KG1 (cell line): ENCODE measurements at places on chromosomes 5 and 9.
A peak's percentile ranks its signal among the peaks of the same experiment; 100 is the strongest.

- DNase-seq = no peak
Observed at GRCh38 chr5:113519412-113519811, 5.9 kb downstream of the YTHDC2 start.

DNA sequence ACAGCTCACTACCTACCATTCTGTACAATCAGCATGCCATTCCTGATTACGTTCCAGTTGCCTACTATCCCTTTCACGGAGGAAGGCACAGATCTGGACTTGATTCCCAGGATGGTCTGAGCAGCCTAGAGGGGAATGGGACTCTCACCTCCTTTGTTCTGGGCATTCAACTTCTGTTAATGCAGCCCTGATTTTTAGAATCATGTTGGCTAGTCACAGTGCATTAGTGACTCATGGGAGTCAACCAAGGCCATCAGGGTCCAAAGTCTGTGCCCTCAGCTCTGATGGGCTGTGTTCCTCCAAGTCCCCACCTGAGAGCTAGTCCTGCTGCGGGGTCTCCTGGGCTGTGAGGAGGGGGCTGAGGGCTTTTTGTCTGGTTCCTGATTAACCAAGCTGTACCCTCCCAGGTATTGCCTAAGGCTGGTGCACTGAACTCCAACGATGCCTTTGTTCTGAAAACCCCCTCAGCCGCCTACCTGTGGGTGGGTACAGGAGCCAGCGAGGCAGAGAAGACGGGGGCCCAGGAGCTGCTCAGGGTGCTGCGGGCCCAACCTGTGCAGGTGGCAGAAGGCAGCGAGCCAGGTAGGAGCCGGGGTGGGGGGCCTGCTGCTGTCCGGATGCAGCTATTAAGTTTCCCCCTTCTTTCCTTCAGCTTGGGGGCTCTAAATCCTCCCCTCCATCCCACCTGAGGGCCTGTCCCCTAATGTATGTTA, 43.0 kb downstream of the STOM start:
- no peak for DNase-seq

DNA sequence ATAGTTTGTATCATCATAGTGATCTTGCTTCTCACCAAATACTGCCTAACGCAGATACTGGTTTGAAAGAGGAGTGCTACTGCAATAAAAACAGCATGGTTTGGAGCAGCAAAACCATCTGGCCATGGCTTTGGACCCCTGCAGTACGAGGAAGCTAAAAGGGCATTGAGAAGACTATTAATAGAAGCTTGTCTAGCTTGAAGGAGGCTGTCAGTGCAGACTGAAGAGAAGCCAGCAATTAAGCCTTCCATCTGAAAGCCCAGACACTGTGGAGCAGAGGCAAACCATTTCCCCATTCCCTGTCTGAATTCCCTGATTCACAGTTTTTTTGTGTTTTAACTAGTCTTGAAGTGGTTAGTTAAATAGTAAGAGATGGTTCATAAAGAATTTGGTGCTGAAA, 281.6 kb downstream of the PTPRD start:
- no peak for DNase-seq

- DNase-seq = no peak
Observed at GRCh38 chr9:136982232-136983051, at the start of gene LCNL1. Gene LCNL1, plus strand, starts transcription at chr9:136982993. Its CDS starts 594 bp downstream, at chr9:136983587.

GRCh38 chr5:171518916-171519315, 99.5 kb downstream of the FGF18 start:
- DNase-seq = no peak

GRCh38 chr5:128009403-128009802, 74.2 kb upstream of the SLC12A2 start:
- no peak for DNase-seq

DNA sequence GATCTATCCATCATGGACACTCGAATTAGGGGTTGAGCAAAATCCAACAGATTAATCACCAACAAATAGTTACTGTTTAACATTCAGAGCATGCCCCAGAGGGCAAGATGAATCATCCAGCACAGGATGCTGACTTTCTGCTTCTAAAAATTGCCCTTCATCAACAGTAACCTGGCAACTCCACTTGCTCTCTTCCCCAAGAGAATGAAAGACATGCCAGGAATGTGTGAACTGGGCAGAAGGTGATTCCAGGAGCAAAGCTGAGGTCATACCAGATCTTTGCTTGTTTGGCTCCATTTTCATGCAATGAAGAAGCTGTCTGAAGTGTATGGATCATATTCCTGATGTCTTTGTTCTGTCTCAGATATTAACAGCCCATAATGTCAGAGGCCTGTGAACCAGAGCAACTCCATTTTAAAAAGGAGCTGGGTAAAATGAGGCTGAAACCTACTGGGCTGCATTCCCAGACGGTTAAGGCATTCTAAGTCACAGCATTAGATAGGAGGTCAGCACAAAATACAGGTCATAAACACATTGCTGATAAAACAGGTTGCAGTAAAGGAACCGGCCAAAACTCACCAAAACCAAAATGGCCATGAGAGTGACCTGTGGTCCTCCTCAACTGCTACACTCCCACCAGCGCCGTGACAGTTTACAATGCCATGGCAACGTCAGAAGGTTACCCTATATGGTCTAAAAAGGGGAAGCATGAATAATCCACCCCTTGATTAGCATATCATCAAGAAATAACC, 2.5 kb upstream of the ZNF367 start:
- DNase-seq = peak; percentile 21

- DNase-seq = no peak
Observed at GRCh38 chr5:138753794-138754698, 821 bp downstream of the CTNNA1 start.

- no peak for DNase-seq
Observed at GRCh38 chr9:23850242-23850689, 24.2 kb upstream of the ELAVL2 start.

DNA sequence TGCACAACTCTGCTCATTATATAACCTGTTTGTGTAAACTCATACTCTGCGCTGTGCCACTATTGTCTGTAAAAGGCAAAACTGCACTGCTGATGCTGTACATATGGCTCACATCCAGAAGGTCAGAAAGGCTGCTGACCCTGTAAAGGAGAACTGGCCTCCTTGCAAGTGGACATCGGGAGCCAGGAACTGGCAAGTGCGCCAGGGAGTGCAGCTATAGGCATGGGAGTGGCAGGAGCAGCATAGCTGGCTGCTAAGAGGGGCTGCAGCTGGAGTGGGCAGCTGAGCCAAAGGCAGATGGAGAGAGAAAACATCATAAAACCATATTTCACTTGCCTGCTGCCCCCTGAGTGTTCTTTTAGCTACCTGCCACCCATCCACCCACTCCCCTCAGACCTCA, 2183.4 kb upstream of the ACO1 start:
- DNase-seq = no peak

DNA sequence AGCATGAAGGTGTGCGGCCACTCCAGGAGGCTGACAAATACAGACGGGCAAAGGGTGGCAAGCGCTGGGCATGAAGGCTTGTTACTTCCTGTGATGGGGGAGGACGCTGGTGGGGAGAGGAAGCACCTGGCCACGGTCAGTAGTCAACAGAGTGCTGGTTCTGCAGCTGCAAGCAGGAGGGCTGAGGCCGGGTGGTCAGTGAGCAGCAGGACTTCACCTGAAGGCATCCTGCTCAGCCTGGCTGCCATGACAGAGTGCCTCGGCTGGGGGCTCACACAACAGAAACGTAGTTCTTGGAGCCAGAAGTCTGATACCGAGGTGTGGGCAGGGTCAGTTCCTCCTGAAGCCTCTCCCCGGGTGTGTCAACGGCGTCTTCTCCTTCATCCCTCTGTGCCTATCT, 118.6 kb upstream of the IRX4 start:
- no peak for DNase-seq

DNA sequence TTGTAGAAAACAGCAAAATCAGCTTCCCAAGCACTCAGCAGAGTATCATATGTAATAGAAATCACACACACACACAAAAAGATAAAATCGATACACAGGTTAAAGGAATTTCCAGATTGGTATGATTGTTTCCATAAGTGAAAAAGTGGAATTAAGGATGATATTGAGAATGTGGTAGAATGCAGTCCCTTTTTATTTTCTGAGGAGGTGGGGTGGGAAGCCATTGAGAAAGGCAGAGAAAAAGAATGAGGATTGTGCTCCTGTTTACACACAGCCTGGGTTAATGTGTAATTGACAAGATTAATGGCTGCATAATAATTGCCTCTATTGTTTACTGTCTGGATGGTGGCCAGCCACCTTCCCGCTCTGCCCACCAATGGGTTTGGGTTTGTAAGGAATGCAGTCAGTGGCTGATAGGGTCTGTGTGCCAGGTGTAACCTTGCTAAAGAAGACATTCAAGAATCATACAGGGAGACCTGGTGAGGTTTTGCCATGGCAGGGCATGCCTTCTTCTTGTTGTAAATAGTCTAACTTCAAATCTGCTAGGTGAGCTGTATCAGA, 177.2 kb upstream of the MAP3K1 start:
- DNase-seq = no peak

DNA sequence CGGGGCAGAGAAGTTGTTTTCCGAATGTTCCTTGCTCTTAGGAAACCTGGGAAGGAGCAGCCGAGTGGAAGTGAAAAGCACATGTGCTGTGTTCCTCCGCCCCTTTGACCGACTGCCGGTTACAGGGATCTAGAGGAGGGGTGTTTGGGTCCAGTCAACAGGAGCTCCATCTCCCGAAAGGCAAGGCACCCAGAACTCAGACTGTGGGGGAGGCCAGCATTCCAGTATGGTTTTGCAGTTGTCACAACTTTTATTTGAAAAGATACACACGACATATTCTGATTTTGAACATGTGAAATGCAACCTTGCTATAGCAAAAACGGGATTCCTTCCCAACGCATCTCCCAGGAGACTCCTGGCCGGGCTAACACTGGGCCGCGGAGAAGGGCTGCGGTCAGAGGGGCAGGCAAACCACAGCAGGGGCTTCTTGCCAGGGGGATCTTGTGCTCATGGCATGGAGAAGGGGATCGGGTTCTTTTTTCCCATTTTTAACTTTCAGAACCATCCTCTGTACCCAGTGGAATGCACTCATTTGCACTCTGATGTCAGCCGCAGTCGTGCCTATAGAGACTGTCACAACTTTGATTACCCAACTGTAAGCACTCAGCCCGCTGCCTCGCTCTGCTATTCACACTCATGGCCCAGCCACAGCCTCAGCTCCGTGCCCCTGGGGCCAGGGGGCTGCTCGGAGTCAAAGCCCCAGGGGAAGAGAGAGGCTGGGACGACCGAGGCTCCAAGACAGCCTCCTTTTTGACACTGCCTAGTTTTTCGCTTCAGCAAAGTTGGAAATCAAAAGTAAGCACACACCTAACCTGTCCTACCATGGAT, 3.9 kb downstream of the QRFP start:
- DNase-seq = no peak

GRCh38 chr9:133516961-133517350, 7.8 kb downstream of the MYMK start:
- no peak for DNase-seq

- no peak for DNase-seq
Observed at GRCh38 chr9:89751079-89751825, 146.4 kb downstream of the GADD45G start.

GRCh38 chr9:102038006-102038405, 299.6 kb upstream of the GRIN3A start:
- DNase-seq = no peak

- no peak for DNase-seq
Observed at GRCh38 chr9:19156805-19157204, 29.5 kb upstream of the PLIN2 start.

DNA sequence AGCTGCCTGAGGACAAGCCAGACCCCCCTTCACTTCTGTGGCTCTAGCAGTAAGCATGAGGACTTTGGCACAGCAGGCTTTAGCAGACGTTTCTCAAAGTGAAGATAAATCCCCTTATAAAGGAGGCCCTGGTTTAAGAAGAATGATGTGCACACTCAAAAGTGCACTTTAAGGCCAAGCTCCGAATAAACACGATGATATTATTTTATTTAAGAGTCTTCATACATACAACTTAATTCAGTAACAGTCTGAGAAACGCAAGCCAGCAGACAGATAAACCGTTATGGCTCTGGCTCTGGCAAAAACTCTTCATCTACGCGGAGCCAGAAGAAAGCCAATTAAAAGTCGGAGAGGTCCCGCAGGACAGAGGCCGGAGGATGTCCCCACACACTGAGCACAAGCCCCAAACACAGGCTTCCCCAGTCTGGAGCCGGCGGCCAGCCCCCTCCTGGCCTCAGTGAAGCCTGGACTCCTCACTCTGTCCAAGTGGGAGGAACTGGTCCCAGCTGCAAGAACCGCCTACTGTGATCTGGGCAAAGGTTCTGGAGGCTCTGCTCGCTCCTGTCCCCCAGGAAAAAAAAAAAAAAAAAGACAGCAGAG, 44.6 kb downstream of the ADAMTS2 start:
- no peak for DNase-seq

- DNase-seq = no peak
Observed at GRCh38 chr9:98989036-98990000, 45.6 kb downstream of the COL15A1 start.

DNA sequence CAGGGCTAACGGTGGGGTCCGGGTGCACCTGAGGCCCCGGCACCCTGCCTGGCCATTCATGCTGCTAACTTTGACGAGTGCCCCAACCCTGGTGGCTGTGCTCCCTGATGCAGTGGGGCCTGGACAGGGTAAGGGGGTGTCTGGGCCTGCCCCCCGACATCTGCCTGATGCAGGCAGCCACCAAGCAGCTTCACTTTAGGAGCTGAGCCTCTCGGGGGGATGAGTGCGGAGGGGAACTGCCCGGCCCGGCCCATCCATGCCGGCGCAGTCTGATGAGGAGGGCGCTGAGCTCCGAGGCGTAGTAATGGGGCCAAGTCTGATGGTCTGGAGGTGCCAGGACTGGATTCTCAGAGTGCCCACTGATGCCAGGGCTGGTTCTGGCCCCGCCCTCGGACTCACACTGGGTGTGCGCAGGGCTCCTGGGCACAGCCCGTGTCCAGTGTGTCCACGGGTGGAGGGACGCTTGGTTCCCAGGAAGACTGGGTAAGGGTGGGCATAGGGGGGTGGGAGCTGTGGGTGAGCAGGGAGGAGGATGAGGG, 16.5 kb downstream of the DNLZ start:
- DNase-seq = no peak

DNA sequence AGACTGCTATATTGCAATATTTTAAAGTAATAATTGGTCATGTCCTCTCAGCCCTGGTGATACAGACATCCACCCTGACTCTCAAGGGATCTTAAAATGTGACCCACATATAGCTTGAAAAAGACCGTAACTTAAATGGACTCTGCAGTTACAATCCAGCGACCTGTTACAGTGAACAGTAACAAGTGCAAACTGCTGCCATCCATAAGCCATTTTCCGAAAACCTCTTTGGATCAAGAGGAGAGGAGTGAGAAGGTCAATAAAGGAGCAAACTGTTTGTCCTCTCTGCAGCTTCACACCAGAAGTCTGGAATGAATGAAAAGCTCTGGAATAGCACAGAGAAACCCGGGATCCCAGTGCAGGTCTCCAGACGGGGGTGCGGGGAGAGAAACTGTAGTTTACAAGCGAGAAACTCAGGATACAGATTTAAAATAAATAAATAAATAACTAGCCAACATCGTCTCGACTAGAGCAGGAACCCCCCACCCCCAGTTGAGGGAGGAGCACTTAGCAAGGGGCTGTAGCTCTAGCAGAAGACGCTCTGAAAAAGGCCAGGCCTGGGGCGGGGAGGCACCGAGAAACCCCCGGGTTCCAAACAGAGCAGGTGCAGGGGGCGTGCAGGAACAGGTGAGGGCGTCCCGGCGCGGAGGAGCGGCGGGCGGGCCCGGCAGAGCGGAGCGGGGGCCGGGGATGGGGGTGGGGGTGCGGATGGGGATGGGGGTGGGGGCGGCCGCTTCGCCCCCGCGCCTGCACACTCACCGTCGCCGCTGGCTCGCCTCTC, 572 bp downstream of the ZDHHC21 start:
- no peak for DNase-seq
